ENCODE measurements at places on chromosomes 11 and 22.

- DNase-seq = no peak
Measured at GRCh38 chr11:94049351-94049750, 28.2 kb downstream of the HEPHL1 start.

GRCh38 chr11:19321351-19321750 lies 80.6 kb upstream of the E2F8 start:
- no peak for DNase-seq

GRCh38 chr22:26172389-26172990 lies 3.2 kb downstream of the SEZ6L start:
- no peak for DNase-seq

- no peak for DNase-seq
Measured at GRCh38 chr22:42949159-42949558, 65.8 kb downstream of the PACSIN2 start.

DNA sequence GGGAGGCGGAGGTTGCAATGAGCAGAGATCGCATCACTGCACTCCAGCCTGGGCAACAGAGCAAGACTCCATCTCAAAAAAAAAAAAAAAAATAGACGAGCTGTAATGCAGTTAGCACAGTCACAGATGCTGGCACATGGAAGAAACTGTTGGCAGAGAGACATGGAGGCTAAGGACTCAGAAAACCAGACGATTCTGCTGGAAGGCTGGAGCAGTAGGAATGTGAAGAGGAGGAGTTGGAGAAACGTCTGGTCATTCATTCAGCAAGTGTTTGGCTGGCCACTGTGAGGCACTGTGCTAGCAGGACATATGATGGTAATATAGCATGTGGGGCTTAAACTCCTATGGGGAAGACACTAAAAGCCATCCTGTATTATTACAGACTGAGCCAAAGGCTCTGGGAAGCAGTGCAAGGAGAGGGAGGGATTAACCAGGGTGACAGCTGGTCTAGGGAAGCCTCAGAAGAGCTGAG lies 5.0 kb downstream of the UQCR10 start:
- DNase-seq = no peak
